ENCODE measurements at places on chromosomes 4 and X. TPM values are rescaled to one million over a fixed set of nuclear protein-coding genes. Genes with fewer than 3 reads are reported as not detected.
A peak's percentile ranks its signal among the peaks of the same experiment; 100 is the strongest.

Gene VEGFD
- 0.20 TPM for total RNA-seq

Gene PABPC4L
- 0.47 TPM for total RNA-seq

DNA sequence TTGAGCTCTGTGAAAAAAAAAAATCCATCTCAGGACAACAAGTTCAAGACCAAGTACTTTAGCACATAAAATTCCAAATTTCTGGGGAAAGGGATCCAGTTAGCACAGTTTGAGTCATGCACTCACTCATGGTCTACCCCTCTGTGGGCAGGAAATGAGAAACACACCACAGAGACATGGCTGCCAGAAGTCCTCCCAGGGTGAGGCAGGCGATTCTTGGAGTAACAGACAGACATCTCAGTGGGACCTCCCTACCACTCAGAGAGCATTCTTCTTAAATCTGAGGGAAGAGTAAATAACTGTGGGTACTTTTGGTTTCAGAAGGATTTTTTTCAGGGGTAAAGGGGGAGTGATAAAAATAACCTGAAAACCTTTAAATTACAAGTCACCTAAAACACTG is 14.1 kb downstream of the CXCL1 start:
- no peaks in the 10 kb centered on the region for H3K27me3 ChIP-seq
- H3K36me3 ChIP-seq = no peaks in the 10 kb centered on the region
- H3K4me3 ChIP-seq = no peak overlapping the region

DNA sequence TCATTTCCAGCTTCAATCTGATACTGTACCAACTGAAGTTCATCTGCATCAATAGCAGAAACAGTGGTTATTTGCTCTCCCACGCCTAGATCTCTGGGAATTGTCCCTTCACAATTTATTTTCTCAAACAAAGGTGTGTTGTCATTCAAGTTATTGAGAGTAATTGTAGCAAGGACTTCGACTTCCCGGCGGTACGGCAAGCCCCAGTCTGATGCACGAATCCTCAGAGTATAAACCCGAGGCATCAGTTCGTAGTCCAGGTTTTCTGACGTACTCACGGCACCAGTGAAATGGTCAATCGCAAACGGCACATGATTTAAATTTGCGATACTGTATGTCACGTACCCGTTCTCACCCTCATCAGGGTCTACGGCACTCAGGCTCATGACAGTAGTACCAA is 15.7 kb downstream of the FAT1 start:
- H3K36me3 ChIP-seq = no peaks in the 10 kb centered on the region
- peaks cover 2% of the 10 kb centered on the region for H3K27me3 ChIP-seq
- no peak for DNase-seq
- no peak overlapping the region for H3K27ac ChIP-seq

Gene AMELX
- total RNA-seq = not detected

Gene SERTM2
- not detected for total RNA-seq

GRCh38 chr4:148874331-148874730 is 432.1 kb upstream of the NR3C2 start:
- H3K27ac ChIP-seq = no peak overlapping the region
- DNase-seq = no peak
- H3K27me3 ChIP-seq = no peaks in the 10 kb centered on the region
- no peak overlapping the region for H3K4me3 ChIP-seq
- H3K36me3 ChIP-seq = no peaks in the 10 kb centered on the region

DNA sequence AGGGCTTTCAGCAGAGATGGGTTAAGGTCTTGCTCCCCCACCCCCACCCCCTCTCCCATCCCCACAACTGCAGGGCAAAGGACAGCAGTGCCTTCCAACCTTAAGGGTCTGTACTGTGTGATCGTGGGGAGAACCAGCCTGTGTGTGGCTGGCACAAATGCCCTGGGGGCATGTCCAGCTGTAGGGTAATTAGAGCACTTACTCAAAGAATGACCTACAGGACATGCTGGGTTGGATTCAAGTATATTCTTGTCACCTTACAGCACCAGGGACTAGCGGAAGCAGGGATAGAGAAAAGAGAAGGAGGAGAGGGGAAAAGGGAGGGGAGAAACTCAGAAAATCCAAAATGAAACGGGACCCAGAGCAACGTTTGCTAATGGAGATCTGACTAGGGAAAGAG is 191.3 kb upstream of the GATB start:
- peaks cover 10% of the 10 kb centered on the region for H3K36me3 ChIP-seq
- DNase-seq = no peak
- no peak overlapping the region for H3K27ac ChIP-seq

Gene SLC6A14
- not detected for total RNA-seq

DNA sequence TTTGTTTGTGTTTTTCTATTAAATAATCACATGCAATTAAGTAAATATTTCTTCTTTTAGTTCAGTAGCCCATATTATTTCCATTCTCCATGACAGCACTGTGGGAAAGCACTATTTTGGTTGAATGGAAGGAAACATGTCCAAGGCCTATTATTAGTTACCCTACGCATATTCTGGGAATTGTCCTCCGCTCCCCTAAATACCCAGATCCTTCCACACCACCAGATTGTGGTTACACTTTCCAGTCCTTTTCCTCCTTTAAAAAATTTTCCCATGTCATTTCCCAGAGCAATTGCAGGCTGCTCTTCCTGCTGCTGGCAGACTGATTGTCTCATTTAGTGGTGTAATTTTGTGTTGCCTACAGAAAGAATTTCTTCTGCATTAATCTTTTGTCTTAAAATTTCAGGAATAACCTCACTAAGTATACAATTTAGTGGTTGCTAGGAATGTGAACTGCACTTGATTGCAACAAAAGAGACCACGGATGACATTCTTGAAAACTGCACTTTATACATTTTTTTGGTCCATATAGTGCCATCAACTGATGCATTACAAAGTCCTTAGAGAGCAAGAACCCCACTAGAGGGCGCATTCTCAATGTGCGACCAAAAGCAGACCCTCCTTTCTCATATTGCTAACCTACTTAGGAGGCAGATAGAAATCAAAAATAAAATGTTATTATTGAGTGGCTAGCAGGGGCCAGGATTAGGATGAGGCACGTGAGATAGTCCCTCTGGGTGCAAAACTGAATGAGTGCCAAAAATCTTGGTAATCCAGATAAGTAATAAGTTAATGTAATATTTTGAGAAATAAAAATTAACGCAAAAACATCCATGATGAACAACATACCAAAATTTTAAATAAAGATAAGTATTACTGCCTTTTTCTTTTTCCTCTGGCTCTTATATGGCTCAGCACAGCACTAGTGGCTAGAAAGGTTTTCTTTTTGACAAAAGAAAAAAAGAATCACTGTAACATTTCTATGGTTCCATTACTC is 98.8 kb upstream of the IQCM start:
- H3K4me3 ChIP-seq = no peak overlapping the region
- no peaks in the 10 kb centered on the region for H3K36me3 ChIP-seq
- DNase-seq = peak; percentile 65
- no peak overlapping the region for H3K27ac ChIP-seq
- H3K27me3 ChIP-seq = no peaks in the 10 kb centered on the region

DNA sequence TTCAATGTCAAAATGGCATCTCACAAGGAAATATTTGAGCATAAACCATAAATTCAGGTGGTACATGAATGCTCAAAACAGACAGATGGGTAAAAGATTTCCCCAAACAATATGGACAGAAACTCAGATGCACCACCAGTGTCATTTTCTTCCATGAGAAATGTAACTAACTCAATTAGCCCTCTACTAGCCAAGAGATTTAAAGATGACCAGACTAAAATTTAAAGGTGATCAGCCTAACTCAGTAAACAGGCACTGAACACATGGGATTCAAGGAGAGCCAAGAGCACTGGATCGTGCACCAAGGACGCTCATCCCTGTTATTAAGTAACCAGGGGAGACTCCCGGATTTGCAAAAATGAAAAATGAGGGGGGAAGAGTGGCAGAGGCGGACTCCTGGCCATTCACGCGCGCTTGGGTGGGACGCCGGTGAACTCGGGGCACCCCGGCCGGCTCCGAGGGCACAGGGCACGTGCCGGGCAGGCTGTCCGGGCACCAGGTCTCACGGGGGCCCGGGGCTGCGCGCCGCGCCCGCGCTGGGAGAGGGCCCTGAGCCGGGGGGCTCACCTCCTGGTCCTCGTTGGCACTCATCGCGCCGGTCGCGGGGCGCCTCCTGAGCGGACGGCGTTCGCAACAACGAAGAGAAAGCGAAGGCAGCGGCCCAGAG is 490 bp downstream of the RWDD4 start:
- H3K4me3 ChIP-seq = peak overlapping the region; percentile 97
- peaks cover 10% of the 10 kb centered on the region for H3K4me1 ChIP-seq
- peaks cover 2% of the 10 kb centered on the region for H3K27me3 ChIP-seq

DNA sequence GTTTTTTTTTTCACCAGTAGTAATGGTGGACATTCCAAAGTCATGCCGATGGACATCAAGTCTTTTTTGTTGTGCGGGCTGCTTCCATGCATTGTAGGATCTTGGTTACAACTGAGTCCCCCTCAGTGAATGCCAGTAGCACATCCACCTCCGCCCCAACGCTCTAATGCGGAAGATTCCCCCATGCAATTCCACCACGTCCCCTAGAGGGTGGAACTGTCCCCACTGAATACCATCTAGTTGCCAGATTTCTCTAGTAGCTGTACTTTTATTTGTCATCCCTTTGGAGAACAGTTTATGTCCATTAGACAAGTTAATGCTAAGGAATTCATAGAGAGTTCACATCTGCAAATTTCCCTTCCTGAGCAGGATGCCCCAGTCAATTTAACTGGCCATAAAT is 6.7 kb downstream of the SHISA3 start:
- H3K27me3 ChIP-seq = peaks cover 20% of the 10 kb centered on the region
- no peaks in the 10 kb centered on the region for H3K36me3 ChIP-seq
- H3K4me1 ChIP-seq = peaks cover 5% of the 10 kb centered on the region
- no peak overlapping the region for H3K4me3 ChIP-seq

- no peak overlapping the region for H3K27ac ChIP-seq
- no peaks in the 10 kb centered on the region for H3K36me3 ChIP-seq
- no peak overlapping the region for H3K4me3 ChIP-seq
- H3K27me3 ChIP-seq = peaks cover 8% of the 10 kb centered on the region
- H3K4me1 ChIP-seq = peaks cover 5% of the 10 kb centered on the region
Measured at GRCh38 chr4:139171876-139172691, 4.9 kb downstream of the ELF2 start.

- no peaks in the 10 kb centered on the region for H3K27me3 ChIP-seq
- DNase-seq = no peak
- peak overlapping the region; percentile 72 for H3K27ac ChIP-seq
- peak overlapping the region; percentile 87 for H3K4me3 ChIP-seq
Measured at GRCh38 chr4:39043861-39044363, 11.7 kb upstream of the TMEM156 start.

DNA sequence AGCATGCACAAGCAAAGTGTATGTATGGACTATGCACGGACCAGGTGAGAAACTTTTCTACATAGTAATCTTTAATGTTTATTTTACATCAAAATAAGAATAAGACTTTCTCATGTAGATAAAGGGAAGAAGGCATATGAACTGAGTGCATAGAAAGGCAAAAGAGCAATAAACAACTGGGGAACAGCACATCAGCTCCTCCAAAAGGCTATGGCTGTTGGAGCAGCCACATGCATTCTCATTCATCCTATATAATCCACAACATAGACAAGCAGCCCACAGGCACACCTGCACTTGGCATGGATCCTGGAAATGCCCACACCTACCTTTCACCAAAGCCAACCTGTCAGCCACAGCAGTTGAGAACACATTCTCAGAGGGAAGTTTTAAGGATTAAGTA is 586.9 kb upstream of the INTU start:
- no peaks in the 10 kb centered on the region for H3K4me1 ChIP-seq
- no peak overlapping the region for H3K4me3 ChIP-seq
- H3K36me3 ChIP-seq = no peaks in the 10 kb centered on the region
- no peak for DNase-seq
- no peak overlapping the region for H3K27ac ChIP-seq

Gene MFSD8
- 22.6 TPM for total RNA-seq

Gene GAGE2A
- not detected for total RNA-seq

DNA sequence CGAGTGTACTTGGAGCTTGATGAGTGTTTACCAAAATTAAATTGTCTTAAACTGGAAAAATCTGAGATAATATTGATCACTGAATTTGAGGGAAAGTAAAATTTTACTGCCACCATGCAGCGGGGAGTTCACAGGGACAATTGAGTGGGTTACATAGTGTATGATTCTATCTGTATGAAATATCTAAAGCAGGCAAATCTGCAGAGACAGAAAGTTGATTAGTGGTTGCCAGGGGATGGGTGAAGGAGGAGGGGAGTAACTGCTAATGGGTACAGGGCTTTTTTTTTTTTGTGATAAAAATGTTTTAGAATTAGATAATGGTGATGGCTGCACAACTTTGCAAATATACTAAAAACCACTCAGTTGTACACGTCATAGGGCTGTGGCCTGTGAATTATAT is 35.4 kb upstream of the PDLIM3 start:
- peaks cover 22% of the 10 kb centered on the region for H3K4me1 ChIP-seq
- no peak for DNase-seq
- H3K27ac ChIP-seq = no peak overlapping the region

GRCh38 chr4:38313999-38314561 is 349.9 kb upstream of the KLF3 start:
- no peak overlapping the region for H3K27ac ChIP-seq
- peaks cover 3% of the 10 kb centered on the region for H3K4me1 ChIP-seq
- H3K27me3 ChIP-seq = peaks cover 2% of the 10 kb centered on the region

Gene RAB39B
- 20.9 TPM for total RNA-seq

- H3K27ac ChIP-seq = no peak overlapping the region
- no peaks in the 10 kb centered on the region for H3K36me3 ChIP-seq
- no peak for DNase-seq
- peaks cover 4% of the 10 kb centered on the region for H3K27me3 ChIP-seq
Measured at GRCh38 chr4:3573131-3573530, 40.9 kb upstream of the LRPAP1 start.

Gene SCRG1
- not detected for total RNA-seq

Gene COX7B
- 188 TPM for total RNA-seq

- peaks cover 7% of the 10 kb centered on the region for H3K27me3 ChIP-seq
- no peaks in the 10 kb centered on the region for H3K36me3 ChIP-seq
- no peak overlapping the region for H3K4me3 ChIP-seq
- no peak overlapping the region for H3K27ac ChIP-seq
- no peak for DNase-seq
Measured at GRCh38 chr4:8602686-8603430, 10.3 kb downstream of the CPZ start.

DNA sequence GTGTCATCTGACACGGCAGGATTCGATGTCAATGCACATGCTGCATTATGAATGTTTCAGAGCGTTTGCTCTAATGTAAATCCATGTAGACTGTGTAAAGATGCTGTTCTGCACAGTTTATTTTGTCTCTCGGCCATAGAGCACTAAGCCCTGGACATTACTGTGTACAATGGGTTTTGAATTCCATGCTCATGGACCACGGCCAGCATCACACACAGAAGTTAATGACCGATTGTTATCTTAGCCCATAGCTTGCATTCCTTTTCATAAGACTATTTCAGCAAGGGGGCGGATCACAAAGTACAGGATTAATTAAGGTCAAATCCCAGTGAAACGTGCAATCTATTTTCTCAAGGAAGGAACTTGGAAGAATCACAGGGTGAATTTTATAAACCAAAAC is 286.1 kb upstream of the TENM3 start:
- peaks cover 4% of the 10 kb centered on the region for H3K27me3 ChIP-seq
- no peak for DNase-seq
- no peak overlapping the region for H3K4me3 ChIP-seq
- H3K27ac ChIP-seq = no peak overlapping the region
- peaks cover 4% of the 10 kb centered on the region for H3K4me1 ChIP-seq
- H3K36me3 ChIP-seq = no peaks in the 10 kb centered on the region

All from glutamatergic neuron (in vitro differentiated cells).